Stimulated activated CD4-positive, alpha-beta T cell treated with anti-CD3 and anti-CD28 coated beads, TNF-alpha, amount 100 ng/mL, for 4 hours (primary cell): ENCODE measurements at places on chromosomes 1 and 21.

GRCh38 chr1:186091222-186091720 lies 283.8 kb downstream of the TPR start:
- DNase-seq, result no peak

GRCh38 chr1:198072177-198072576 lies 84.6 kb upstream of the NEK7 start:
- DNase-seq, result no peak

DNA sequence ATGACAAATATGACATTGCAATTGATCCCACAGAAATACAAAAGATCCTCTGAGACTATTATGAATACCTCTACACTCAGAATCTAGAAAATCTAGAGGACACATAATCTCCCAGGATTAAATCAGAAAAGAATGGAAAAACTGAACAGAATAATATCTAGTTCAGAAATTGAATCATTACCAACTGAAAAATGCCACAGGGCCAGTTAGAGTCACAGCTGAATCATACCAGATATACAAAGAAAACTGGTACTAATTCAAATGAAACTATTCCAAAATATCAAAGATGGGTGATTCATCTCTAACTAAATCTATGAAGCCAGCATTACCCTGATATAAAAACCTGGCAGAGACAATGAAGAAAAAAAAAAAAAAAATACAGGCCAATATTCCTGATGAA lies 149.3 kb downstream of the BRINP3 start:
- DNase-seq, result no peak

GRCh38 chr1:19765623-19766022 lies 34.1 kb downstream of the TMCO4 start:
- DNase-seq, result no peak

- DNase-seq, result no peak
Measured at GRCh38 chr1:197468543-197469175, 200.6 kb downstream of the CRB1 start.

- DNase-seq, result no peak
Measured at GRCh38 chr1:90295534-90295933, 300.6 kb downstream of the ZNF326 start.

DNA sequence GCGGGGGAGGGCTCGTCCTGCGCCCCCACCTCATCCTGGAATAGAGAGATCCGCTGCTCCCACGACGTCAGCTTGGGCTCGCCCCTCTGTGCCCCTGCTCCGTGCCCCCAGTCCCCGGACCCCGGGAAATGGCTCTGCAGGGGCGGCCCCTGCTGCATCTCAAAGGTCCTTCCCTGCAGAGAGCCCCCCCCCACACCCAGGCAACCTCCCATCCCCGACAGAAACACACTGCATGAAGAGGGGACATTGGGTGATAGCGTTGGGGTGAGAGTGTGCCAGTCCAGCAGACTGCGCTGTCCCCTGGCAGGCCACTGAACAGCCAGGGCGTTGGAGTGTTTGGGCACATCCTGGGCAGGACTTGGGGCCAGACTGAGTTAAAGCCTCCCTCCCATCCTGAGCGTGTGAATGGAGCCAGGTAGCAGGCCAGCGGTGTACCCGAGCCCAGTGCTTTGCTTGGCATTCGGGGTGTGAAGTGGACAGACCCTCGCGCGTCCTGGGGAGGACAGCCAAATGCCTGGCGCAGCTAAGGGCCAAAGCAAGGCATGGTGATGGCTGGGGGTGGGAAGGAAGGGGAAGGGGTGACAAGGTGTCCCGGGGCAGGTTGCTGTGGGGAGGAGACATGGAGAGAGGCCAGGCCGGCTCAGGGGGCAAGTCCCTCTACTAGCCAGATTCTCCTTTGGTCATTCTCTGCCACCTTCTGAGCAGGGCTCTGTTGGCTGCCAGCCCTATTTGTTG lies 633 bp upstream of the ETNK2 start:
- DNase-seq, result no peak

DNA sequence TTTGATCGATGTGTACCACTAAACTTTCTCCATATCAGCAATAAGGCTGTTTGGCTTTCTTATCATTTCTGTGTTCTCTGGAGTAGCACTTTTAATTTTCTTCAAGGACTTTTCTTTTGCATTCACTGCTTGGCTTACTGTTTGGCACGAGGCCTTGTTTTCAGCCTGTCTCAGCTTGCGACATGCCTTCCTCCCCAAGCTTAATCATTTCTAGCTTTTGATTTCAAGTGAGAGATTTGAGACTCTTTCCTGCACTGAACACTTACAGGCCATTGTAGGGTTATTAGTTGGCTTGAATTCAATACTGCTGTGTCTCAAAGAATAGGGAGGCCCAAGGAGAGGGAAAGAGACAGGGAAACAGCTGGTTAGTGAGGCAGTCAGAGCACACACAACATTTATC lies 120.6 kb upstream of the KCND3 start:
- DNase-seq, result no peak

DNA sequence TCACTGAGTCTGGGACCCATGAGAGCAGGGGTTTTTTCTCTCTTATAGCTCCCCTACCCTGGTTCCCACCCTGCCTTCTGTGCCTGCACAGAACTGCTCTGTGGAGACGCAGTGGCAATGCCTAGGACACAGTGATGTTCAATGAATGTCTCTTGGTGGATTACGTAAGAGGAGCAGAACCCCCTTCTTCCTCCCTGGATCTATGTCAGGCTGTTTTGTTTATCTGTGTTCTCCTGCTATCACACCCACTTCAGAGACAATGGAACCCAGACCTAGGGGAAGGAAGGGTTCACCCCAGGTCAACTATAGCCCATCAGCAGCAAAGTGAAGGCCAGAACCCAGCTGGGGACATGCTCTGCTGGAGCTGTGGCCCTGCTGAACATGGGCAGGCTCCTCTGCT lies 2.0 kb downstream of the HPCAL4 start:
- DNase-seq, result no peak

- no peak for DNase-seq
Measured at GRCh38 chr1:219699870-219700269, 87.0 kb upstream of the ZC3H11B start.

- no peak for DNase-seq
Measured at GRCh38 chr1:227131193-227131592, 187.1 kb downstream of the CDC42BPA start.

GRCh38 chr1:19179597-19180264 lies 30.3 kb downstream of the UBR4 start:
- no peak for DNase-seq

DNA sequence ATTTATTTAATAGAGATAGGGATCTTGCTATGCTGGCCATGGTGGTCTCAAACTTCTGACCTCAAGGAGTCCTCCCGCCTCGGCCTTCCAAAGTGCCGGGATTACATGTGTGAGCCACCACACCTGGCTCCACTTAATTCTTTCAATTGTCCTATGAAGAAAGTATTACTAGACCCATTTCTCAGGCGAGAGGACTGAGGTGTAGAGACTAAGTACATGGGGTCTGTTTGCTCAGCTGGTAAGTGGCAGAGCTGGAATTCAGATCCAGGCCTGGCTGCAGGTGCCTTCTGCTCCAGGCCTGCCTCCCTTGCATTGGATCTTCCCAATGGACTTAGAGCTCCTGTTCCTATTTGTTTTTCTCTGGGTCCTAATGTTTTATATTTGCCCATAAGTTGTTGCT lies 55.5 kb downstream of the HTR6 start:
- no peak for DNase-seq

DNA sequence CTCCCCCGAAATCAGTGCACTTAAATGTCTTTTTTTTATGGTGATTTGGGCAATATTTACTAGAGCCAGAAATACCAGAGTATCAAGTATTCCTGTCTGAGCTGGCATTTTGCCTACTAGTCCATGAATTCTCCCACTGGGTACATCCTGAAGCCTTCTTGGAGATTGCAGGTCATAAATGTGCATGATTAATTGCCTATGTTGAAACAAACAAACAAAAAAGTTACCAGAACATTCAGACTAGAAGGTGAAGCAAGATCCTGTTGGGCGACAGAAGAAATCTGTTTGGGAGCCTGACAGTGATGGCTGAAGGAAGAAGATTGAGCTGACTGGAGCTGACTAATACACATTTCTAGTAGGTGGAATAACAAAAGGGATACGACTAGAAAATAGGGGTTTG lies 127.4 kb upstream of the NRIP1 start:
- DNase-seq, result no peak

DNA sequence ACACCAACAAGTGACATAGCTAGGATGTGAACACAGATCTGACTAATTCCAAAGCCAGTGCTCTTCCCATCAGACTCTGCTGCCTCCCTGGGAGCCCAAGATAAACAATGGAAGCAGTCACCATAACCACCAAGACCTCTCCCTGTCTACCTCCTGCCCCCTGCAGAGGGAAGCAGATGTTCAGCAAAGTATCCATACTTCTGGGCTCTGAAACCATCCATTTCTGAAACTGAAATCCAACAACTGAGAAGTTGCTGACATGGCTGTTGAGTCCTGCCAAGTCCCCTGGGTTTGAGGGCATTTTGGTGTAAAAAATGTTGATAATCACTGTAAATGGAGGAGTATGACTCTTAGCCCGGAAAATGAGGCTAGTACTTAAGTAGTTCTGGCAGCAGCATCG lies 102.1 kb downstream of the TYW3 start:
- no peak for DNase-seq

- no peak for DNase-seq
Measured at GRCh38 chr1:170669107-170669445, 5.1 kb downstream of the PRRX1 start.
